ENCODE measurements at places on chromosomes 2 and 18.

GRCh38 chr2:84281510-84281909 lies 177.6 kb downstream of the SUCLG1 start:
- DNase-seq = no peak

DNA sequence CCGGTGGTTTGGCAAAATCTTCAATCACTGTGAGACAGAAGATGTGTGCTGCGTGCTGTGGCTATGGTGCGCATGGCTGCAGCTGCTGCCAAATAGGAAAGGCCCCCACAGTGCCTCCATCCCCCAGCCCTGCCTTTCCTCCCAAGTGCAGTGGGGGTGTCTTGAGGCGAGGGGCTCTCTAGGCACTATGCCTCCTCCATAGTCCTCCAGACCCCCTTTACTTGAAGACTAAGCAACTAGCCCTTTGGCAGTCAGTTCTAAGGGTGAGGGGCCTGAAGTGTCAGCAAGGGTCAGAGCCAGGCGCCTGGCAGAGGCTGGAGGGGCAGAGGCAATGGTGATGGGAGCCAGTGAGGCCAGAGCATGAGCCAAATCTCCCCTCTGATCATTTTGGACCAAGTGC lies 13.6 kb upstream of the TMEM185B start:
- DNase-seq = no peak

DNA sequence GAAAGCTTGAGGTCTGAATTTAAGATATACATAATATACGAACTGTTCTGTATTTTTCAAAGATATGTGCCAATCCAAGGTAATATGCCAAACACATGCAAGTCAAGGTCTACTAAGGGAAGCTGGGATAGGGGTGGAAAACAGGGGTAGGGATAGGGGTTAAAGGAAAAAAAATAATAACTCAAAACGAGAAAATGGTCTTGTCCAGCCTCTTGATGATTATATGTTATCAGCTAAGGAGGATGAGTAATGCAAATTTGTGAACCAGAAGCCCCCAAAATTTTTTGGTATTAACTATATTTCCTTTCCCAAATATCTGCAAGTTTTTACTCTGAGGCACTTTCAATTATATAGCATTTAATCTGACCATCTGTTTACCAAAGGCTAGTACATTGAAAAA lies 219.3 kb downstream of the ZEB2 start:
- DNase-seq = no peak

- DNase-seq = no peak
Measured at GRCh38 chr2:64586054-64586453, 61.9 kb downstream of the AFTPH start.

GRCh38 chr2:185044323-185044874 lies 446.1 kb downstream of the ZNF804A start:
- no peak for DNase-seq

GRCh38 chr2:97664636-97664970 lies 759 bp upstream of the ACTR1B start:
- DNase-seq = no peak
